Cortex of kidney (tissue), 1 donor: ENCODE measurements at places on chromosomes 12 and 14.

DNA sequence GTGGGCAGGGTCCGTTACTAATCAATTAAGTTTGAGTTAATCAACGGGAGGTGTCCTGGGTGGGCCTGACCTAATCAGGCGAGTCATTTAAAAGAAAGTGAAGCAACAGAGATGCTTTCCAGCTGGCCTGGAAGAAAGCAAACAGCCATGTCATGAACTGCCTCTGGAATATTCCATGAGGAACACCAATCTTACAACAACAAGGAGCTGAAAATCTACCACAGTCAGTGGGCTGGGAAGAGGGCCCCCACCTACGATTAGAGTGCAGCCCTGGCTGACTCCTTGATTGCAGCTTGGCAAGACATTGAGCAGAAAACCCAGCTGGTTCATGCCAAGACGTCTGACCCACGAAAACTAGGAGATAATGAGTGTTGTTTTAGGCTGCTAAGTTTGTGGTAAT, 56.2 kb downstream of the SSPN start:
- DNase-seq = no peak

- DNase-seq = no peak
These were observed 3.8 kb upstream of the ASIC1 start for GRCh38 chr12:50053583-50053982.

GRCh38 chr12:98144953-98145352, 370.4 kb upstream of the TMPO start:
- DNase-seq = no peak

DNA sequence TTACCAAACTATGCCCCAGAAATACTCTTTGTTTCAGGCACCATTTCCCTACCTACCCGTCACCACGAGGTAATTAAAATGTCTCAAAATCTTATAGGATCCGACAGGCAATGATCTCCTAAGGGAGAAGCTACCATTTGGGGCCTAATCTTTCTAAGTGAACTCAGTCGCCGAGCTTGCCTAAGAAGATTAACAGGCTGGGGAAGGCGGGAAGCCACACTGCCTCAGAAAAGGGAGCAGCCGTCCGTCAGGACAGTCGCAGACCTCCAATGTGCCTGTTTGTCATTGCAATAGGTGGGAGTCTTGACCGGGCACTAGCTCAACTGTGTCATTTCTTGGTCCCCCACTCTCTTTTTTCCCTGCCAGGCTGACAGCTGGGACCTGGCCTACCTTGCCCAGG, 4.6 kb downstream of the TTC7B start:
- DNase-seq = no peak

DNA sequence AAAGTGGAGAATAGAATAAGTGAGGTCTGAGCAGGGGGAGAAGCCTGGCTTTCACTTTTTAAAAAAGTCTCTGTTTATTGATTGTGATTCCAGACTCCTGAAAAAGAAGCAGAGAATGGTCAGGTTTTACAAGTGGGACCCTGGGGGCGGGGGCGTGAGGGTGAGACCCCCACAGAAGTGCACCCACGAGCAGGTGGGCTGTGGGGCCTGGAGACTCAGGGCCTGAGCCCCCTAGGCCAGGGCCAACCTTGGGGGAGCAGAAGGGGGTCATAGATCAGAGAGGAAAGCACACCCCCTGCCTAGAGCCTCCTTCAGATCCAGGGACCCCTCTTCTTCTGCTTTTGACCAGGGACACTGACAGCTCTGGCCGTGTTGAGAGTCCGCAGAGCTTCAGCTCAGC, 180.3 kb downstream of the ADGRD1 start:
- no peak for DNase-seq

DNA sequence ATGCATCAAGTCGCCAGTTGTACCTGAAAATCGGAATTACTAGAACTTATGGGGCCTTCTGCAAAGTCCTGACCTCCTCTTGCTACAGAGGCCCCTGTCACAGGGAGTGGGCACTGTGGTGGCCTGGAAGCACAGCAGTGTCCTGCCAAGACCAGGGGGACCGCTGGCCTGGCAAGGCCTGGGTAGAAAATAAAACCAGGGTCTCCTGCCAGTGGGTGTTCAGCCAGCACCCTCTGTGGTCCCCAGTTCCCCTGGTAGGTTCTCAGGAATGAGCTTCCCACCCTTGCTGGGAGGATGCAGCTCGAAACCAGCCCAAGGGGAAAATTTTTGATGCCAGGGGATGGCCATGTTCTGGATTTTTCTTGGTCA, 43.9 kb downstream of the RIN3 start:
- DNase-seq = no peak

DNA sequence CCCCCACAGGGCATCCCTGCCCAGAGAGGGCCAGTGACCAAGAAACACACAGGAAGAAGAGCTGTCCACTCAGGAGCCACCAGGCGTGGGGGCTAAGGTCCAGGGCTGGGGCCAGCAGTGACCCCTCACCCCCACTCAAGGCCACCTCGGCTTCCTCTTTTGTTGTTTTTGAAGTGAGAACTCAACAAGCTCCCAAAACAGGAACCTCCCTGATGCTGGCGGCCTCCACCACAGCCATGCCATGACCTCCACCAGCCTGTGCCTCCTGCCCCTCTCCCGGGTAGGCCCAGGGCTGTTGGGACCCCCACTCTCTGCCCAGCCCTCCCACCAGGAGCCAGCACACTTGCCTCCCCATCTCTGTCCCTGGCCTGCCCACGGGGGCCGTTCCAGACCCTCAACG, 7.8 kb downstream of the AKT1 start:
- no peak for DNase-seq

- no peak for DNase-seq
These were observed 691 bp downstream of the ZFYVE26 start for GRCh38 chr14:67815573-67816225.

DNA sequence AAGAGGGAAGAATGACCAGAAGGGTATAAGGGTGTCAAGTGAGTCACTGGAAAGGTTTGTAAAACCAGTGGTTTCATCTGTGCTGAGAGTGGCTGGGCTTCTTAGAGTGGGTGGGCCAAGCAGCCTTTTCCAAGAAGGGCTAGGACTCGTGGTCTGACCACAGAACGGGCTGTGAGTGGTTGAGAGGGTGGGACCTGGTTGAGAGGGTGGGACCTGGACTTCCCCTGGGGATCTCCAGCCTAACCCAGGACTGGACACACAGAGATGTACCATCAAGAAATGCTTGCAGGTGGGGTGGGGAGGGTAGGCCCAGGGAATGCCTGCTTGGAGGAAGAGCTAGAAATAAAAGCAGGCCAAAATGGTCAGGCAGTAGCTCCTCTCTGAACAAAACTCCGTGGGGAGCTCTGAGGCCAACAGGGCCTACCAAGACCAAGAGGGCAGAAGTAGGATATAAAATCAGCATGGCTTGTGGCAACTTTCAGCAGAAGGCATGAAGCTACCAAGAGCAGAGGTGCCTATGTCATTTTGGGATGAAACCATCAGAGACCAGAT, 140.5 kb downstream of the FOXN3 start:
- no peak for DNase-seq

GRCh38 chr14:82642425-82642824, 1108.8 kb upstream of the SEL1L start:
- no peak for DNase-seq

DNA sequence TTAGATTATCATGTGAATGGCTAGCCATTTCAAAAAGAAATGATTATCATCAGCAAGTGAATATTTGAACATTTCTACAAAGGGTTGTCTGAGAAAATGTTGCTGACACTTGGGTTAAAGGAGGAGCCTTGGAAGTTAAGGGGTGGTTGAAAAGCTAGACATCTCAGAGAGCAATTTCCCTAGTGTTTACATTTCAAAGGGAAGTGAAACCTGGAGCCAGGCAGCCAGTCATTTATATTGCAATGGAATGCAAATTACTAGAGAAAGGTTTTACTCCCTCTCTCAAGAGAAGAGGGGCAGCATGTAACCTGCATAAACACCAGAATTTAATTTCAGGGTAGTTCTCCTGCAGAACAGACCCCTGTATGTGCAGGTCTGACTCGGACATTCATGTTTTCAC, 279.0 kb downstream of the SLC16A7 start:
- DNase-seq = no peak
